ENCODE measurements at places on chromosomes 3 and 15.

DNA sequence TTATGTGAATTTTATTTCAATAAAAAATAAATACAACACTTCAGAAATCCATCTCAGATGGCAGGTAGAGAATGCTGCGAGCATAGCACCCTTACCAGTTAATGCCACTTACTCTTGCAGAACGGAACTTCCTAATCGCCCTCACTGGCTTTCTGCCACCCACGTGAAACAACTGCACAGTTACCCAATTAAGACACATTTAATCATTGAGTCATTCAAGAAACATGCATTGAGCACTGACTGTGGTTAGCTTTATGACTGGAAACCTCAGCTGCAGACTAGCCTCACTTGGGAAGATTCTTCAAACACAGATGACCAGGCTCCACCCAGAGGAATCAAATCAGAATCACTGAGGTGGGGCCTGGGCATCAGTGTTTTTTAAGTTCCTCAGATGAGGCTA lies 5.6 kb upstream of the MFGE8 start:
- DNase-seq, result no peak

GRCh38 chr3:135362889-135363288 lies 567.8 kb downstream of the EPHB1 start:
- DNase-seq, result no peak

- DNase-seq, result no peak
Observed at GRCh38 chr3:188246905-188247304, 92.9 kb downstream of the LPP start.

DNA sequence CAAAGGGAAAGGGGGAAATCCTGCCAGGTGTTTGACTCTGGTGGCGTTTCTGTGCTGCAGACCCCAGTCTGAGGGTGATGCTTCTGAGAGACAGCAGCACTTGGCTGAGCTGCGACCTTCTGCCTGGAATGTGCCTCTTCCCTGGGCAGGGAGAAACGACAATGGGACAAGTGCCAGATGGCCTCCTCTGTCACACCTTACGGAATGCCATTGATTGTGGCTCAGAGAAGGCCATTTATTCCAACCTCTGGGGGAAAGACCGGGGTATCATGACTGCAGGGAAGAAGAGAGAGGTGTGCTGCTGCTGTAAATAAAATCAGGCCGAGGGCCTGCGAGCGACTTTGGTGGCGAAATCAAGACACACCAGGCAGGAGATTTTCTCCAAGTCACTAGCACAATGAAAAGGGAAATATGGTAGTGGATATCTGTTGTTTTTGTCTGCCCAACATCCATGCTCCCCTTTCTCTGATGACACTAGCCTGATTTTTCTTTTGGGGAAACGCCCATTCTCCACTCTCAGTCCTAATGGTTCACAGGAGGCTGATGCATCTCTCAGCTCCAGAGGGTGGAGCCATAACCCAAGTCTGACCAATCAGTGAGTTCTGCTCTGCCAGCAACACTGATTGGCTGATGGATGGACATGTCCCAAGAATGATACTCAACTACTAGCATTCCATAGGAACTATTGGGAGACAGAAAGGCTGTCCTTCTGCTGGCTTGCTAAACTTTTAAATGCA lies 336.1 kb downstream of the FOXP1 start:
- DNase-seq, result no peak

- no peak for DNase-seq
Observed at GRCh38 chr3:94481226-94481898, 418.5 kb downstream of the NSUN3 start.

DNA sequence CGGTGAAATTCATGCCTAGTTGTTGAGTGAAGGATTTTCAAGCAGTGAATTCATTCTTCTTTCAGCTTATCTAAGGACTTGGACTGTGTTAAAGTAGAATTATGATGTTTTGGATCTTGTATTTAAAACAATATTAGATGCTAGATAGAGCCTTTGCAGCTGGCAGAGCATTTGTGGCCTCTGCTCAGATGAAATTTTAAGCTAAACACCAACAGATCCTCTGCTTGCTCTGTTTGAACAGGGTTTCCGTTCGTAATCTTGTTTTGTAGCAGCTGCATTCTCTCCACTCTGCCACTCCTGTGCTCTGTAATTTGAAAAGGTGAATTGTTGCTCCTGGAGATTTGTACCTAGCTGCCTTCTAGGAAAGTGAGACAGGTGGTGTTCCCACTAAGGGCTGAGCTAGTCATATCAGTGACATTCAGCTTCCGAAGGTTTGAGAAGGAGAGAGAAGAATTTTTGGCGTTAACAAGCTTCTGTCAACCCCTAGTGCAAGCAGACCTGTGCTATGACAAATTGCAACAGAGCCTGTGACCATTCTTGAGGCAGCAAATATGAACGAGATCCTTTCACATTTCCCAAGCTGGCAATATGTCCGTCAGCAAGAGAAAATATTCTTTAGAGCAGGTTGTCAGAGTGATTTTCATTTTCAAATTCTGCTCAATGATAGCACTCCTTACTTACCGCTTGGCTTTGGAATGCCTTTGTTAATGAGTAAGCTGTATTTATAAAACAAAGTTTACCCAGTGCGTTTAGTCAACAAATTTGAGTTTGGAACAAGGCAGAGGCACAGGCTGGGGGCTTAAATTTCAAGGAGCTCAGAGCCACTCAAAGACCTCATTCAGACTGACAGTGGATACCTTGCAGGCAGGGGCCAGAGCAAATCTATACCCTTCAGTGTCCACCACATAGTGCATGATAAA lies 5.3 kb downstream of the CHST2 start:
- DNase-seq, result no peak

- DNase-seq, result no peak
Observed at GRCh38 chr15:34796847-34797435, 1.6 kb upstream of the ACTC1 start.

- no peak for DNase-seq
Observed at GRCh38 chr3:60528651-60529050, 722.6 kb downstream of the FHIT start.

DNA sequence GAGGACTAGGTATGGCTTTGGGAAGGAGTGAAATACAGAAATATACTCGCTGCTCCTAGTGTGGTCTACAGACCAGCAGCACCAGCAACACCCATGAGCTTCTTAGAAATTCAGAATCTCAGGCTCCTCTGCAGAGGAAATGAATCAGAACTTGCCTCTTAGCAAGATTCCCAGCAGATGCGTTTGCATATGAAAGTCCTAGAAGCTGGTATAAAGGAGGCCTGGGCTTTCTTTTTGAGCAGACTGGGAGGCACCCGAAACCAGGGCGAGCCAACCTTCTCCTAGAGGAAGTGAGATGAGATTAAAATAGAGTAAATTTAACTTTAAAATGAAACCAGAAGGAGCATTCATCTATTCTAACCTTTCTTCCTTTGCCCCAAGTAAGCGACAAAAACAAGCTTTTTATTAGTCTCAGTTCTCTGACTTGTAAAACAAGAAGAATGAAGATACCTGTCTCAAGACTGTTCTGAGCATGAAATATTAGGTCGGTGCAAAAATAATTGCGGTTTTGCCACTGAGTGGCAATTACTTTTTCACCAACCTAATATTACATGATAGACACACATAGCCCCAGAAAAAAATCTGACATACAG lies 140.0 kb downstream of the PDZRN3 start:
- DNase-seq, result no peak

GRCh38 chr3:59824876-59825275 lies 775.1 kb upstream of the CFAP20DC start:
- no peak for DNase-seq

GRCh38 chr15:36161771-36162212 lies 417.6 kb upstream of the CDIN1 start:
- no peak for DNase-seq

GRCh38 chr3:192880313-192880712 lies 37.3 kb downstream of the MB21D2 start:
- DNase-seq, result no peak

- DNase-seq, result no peak
Observed at GRCh38 chr3:99741588-99741987, 76.1 kb upstream of the CMSS1 start.

DNA sequence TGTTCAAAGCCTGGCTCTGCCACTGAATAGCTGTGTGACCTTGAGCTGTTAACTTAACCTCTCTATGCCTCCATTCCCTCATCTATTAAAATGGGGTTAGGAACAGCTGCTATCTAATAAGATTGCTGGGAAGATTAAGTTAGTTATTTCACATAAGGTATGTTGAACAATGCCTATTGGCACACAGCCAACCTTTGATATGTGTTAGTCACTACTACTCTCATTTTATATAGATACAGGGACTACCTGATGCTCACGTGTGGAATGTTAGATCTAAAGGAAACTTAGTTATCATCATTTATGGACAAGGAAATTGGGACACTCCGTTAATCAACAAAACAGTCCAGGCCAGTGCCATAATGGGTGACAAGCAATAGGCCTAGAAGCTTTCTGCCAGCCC lies 332.4 kb upstream of the PPP2R3A start:
- DNase-seq, result no peak

- no peak for DNase-seq
Observed at GRCh38 chr15:60179786-60180391, 175.8 kb downstream of the FOXB1 start.

GRCh38 chr15:91694131-91694830 lies 159.2 kb upstream of the SLCO3A1 start:
- no peak for DNase-seq

GRCh38 chr3:127954640-127955039 lies 39.6 kb downstream of the KBTBD12 start:
- DNase-seq, result no peak

- no peak for DNase-seq
Observed at GRCh38 chr3:11457135-11457534, 184.9 kb downstream of the ATG7 start.

GRCh38 chr3:78641703-78642102 lies 1126.1 kb downstream of the ROBO1 start:
- DNase-seq, result no peak

GRCh38 chr3:128998561-128998960 lies 2.5 kb upstream of the EFCC1 start:
- no peak for DNase-seq

DNA sequence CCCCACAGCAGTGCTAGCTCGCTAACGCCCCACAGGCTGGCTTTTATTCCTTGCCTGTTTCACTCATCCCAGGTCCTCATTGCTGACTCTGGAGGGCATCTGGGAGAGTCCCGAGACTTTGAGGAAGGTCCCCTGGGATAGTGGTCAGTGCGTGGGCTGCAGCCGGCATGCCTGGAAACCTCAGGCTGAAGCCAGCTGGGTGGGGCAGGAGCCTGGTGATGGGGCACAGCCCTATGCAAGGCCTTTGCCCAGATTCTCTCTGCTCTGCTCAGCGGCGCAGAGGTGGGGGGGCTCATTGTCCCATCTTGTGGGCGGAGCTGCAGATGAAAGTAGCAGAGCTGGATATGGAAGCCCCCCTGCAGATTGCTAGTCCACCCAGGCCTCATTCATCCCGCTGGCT lies 55.7 kb upstream of the SMAD6 start:
- DNase-seq, result no peak

GRCh38 chr3:108096532-108097321 lies 5.9 kb upstream of the CD47 start:
- DNase-seq, result no peak

DNA sequence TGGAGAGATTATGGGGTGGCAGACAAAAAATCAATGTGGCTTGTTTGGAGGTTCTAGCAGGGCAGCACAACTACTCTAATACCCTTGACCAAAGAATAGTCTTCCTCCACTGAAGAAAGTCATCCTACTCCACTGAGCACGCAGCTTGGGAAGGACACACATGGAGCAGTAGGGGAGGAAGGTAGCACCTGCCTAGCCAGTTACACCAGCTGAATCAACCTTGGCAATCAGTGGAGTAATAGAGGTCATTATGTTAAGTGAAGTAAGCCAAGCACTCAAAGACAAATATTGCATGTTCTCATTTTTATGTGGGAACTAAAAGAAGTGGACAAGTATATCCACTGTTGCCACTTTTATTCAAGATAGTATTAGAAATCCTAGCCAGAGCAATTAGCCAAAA lies 555.8 kb upstream of the ALCAM start:
- DNase-seq, result no peak

DNA sequence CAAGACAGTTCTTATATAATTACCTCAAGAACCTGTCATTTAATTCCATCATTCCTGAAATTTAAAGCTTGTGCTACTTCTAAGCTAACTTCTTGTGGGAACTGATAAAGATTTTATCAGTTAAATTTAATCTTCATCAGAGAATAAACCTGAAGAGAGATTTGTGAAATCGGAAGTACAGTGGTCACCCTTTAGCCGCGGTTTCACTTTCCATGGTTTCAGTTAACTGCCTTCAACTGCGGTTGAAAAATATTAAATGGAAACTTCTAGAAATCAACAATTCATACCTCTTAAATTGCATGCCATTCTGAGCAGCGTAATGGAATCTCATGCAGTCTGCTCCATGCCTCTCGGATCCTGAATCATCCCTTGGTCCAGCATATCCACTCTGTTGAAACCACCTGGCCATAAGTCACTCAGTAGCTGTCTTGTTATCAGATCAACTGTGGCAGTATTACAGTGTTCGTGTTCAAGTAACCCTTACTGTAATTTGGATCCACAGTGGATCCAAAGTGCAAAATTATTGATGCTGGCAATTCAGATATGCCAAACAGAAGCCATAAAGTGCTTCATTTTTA lies 626.1 kb downstream of the CADM2 start:
- DNase-seq, result no peak

DNA sequence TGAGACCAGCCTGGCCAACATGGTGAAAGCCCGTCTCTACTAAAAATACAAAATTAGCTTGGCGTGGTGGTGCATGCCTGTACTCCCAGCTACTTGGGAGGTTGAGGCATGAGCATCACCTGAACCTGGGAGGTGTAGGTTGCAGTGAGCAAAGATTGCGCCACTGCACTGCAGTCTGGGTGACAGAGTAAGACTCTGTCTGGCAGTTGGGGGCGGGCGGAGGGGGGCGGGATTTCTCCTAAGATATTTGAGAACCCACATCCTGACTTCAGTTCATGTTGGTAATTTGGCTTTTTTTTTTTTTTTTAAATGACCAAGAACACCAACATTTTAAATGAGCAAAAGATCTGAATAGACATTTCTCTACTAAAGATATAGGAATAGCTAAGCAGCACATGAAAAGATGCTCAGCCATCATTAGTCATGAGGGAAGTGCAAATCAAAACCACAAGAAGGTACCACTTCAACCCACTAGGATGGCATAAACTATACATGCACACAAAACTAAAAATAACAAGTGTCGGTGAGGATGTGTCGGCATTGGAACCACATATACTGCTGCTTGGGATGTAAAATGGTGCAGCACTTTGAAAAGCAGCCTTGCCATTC lies 75.6 kb upstream of the LMOD3 start:
- DNase-seq, result no peak

DNA sequence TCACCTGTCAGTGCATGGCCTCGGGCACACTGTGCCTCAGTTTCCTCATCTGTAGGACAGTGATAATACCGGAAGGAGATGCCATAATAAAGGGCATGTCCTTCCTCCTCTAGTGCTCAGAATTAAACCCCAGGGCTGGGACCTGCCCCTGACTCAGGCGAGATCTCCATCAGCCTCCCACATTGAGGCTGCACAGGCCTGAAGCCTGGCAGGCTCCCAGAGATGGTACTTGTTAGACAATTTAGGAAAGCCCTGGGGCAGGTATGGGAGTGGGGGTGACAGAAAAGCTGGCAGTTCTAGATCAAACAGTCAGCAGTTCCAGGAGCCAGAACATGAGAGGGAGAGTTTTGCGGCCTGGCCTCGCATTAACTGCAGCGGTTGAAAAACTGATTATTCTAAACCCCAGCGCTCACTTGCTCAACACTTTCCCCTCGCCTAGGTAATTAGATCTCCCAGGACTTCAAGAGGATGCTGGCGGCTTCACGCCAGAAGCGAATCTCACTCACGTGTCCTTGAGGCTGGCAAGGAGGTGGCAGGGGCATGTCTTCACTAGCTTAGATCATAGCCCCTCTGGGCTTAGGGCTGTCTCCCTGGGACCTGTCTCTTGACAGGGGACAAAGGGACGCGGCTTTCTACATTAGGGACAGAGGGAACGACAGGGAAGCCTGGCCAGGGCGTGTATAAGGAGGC lies 73.1 kb downstream of the ATP2B2 start:
- no peak for DNase-seq

GRCh38 chr3:66494959-66495667 lies 5.7 kb downstream of the LRIG1 start:
- DNase-seq, result no peak
